A549 (cell line): ENCODE measurements at places on chromosomes 3 and 15.

- DNase-seq: peak; percentile 12
Measured at GRCh38 chr3:124620600-124621063, 109.6 kb upstream of the UMPS start.

DNA sequence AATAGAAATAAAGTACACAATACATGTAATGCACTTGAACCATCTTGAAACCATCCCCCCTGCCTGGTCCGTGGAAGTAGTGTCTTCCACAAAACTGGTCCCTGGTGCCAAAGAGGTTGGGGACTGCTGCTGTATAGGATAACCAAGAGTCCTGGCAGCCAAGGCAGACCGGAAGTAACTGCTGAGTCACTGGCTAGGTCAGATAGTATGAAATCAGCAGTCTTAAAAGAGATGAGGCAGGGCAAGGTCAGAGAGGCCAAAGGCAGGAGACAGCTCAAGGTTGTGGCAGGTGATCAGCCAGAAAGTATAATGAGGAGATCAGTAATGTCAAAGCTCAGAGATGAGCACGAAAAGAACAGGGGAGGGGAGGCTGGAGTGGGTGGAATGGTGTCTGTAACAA lies 60.2 kb downstream of the MAP3K13 start:
- peak; percentile 3 for DNase-seq

- no peak for DNase-seq
Measured at GRCh38 chr3:57788624-57789018, 32.5 kb downstream of the SLMAP start.

DNA sequence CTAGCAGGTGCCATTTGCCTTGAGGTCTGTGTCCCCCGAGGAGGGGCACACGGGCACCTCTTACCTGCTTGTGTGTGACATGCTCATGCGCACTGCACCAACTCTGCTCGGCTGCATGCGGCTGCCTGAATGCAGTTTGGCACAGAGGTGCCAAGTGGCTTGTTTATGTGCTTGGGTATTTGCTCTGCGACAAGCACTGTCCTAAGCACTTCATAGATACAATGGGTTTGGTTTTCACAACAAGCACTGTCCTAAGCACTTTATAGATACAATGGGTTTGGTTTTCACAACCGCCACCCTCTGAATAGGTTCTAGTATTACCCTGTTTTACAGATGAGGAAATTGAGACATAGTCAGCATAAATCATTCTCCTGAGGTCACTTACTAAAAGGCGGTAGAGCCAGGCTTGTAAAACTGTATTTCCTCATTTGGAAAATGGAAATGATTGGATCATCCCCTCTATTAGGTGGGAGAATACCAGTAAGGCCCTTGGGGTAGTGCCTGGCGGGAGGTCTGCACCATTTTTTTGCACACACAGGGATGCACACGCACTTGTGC lies 487 bp downstream of the ITIH4 start:
- DNase-seq: no peak
